ENCODE measurements at places on chromosomes 2 and 18. TPM values are rescaled to one million over a fixed set of nuclear protein-coding genes. Genes with fewer than 3 reads are reported as not detected.

RGPD8 gene
- total RNA-seq = 7.9 TPM

KCNE4 gene
- total RNA-seq = not detected

GPR45 gene
- total RNA-seq = not detected

ZSWIM2 gene
- not detected for total RNA-seq

TANC1 gene
- 0.55 TPM for total RNA-seq

FLACC1 gene
- total RNA-seq = 3.1 TPM

NDUFAF7 gene
- total RNA-seq = 19.4 TPM

GREB1L gene
- total RNA-seq = not detected

REG3G gene
- not detected for total RNA-seq

CNDP1 gene
- not detected for total RNA-seq

CSRNP3 gene
- total RNA-seq = not detected

FOXI3 gene
- total RNA-seq = not detected

ZBTB7C gene
- total RNA-seq = 0.95 TPM
